ENCODE measurements at places on chromosomes 11 and 22.

DNA sequence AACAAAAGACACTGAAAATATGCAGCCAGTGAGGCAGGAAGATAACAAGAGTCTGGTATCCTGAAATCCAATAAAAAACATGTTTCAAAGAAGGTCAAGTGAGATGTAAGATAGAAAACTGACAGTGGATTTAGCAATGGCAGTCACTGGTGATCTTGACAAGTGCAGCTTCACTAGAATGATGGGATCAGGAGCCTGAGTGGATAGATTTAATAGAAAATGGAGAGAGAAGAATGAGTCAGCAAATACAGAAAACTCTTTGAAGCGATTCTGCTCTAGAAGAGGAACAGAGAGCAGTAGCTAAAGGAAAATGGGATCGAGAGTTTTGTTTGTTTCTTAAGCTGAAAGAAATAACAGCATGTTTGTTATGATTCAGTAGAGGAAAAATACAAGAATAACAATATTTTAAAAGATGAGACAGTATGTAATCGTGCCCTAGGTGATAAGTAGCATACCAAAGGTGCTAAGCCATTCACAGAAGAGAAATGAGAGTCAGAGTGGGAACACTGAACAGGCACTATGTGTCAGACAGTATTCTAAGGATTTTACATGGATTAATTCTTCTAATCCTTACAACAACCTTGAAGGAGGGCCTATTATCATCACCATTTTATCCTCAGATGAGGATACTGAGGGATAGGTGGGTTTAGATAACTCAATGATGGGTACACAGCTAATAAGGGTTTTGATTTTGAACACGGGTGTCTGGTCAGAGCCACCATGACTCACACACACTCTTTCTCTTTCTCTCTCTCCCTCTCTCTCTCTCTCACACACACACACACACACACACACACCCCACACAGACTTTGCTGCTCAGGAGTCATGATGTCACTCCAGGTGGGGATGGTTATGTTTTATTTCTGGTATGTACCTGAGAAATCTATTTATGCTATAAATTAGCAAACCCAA is 36.3 kb downstream of the MRE11 start:
- peak; percentile 1 for DNase-seq

- peak; percentile 23 for DNase-seq
Observed at GRCh38 chr11:37572491-37573171, 974.6 kb upstream of the RAG2 start.

DNA sequence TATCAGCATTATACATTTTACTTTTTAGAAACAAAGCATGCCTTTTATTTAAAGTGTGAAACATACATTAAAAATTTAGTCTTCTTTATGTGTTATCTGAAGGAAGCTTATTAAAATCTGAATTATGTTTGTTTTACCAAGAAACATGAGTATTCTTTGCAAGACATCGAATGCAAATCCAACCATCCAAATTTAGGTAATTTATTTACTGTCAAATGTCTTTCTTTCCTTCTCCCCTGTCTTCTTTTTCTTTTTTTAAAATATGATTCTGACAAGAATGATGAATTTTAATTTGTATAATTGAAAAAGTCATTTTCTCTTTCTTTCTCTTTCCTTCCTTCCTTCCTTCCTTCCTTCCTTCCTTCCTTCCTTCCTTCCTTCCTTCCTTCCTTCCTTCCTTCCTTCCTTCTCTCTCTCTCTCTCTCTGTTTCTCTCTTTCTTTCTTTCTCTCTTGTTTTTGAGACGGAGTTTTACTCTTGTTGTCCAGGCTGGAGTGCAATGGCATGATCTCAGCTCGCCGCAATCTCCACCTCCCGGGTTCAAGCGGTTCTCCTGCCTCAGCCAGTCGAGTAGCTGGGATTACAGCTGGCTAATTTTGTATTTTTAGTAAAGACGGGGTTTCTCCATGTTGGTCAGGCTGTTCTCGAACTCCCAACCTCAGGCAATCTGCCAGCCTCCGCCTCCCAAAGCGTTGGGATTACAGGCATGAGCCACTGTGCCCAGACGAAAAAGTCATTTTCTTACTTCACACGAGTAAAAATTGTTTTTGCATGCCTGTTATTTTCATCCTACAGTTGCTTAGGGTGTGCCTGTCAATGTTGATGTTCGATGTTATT is 157.5 kb downstream of the TMEM135 start:
- no peak for DNase-seq

DNA sequence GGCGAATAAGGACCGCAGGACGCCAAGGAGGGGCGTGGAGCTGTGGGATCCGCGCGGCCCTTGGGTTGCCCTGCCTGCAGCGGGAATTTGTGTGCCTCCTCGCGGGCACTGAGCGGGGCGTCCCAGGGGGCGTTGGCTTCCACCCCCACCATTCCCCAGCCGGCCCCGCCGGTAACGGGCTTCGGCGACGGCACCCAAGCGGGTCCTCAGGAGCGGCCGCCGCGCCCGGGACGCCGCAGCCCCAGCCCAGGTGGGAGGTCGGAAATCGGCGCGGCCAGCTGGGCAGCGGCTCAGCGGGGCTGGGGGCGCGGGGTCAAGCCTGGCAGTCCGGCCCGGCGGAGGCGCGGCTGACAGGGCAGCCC is 320 bp downstream of the CLTCL1 start:
- DNase-seq: peak; percentile 12

DNA sequence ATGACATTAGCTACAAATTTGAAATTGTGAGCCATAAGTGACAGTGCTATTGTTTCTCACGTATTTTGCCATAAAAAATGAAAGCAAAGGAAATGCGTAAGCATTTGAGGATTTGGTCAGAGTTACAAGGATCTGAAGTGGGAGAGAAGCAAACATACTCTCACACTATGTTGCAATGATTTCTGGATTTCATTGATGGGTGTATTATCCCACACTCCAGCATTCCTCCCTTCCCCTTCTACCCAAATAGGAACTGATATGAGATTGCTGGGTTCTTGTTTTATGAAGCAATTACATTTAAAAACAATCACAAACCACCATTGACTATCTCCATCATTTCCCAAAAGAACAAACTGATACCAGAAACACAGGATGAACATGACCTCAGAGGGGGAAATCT is 314.0 kb upstream of the CTSC start:
- DNase-seq: no peak

GRCh38 chr11:95147364-95147905 is 57.8 kb downstream of the ENDOD1 start:
- DNase-seq: peak; percentile 95

All from fibroblast of upper back skin (primary cell).